ENCODE measurements at places on chromosomes 5 and 9.
A peak's percentile ranks its signal among the peaks of the same experiment; 100 is the strongest.

DNA sequence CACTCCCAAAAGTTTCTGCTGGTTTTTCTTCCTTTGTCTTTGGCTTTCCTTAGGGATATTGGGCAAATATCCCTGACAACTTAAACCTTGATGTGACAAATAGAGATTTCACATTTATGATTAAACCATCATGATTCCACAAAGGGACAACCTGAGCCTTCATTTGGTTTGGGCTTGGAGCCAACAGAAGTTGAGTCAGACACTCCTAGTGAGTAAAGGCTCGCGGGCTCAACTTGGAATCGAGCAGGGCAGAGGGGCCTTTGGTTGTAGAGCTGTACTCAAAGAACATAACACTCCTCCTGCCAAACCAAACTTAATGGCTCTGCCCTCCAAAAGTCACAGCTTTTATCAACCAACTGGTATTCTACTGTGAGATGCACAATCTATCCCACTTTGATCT is 290.2 kb upstream of the MAP3K1 start:
- no peak for DNase-seq

GRCh38 chr5:103232393-103232999 is 26.1 kb upstream of the MACIR start:
- peak; percentile 54 for DNase-seq

- no peak for DNase-seq
These were observed 26.3 kb downstream of the SLC31A1 start for GRCh38 chr9:113247640-113248039.

GRCh38 chr5:84218546-84218945 is 166.1 kb downstream of the EDIL3 start:
- DNase-seq = no peak

- DNase-seq = no peak
These were observed 275.7 kb downstream of the CSNK1G3 start for GRCh38 chr5:123787635-123788034.

DNA sequence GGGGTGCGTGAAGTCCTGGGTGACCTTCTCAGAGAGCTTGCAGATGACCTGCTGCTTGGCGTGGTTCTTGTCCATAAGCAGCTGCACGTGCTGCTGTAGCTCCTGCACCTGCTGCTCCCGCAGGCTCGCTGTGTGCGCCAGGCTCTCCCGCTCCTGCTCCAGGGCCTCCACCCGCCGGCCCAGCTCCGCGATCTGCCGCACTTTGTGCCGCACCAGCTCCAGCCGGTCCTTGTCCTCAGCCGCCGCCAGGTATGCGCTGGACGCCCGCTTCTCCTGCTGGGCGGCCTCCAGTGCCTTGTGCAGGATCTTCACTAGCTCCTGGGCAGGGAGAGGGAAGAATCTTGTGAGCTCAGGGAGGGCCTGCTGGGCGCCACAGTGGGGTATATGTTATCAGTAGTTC is 28.5 kb upstream of the CORO2A start:
- no peak for DNase-seq

DNA sequence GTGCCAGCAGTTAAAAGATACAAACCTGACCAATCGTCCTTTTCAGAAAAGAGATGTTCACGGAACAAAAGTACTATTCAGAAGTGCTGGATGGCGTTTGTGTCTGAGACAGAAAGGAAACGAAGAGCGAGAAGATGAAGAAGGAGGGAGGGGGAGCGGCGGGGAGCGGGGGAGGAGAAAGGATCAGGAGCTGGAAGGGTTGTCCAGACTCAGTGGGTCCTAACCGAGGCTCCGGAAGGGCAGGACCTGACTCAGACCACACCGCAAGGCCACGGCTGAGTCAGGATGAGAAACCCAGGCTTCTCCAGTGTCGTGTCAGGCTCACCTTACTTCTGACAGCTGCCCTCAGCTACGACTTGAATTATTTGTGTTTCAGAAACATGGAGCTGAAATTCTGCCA is 46.2 kb downstream of the PAX5 start:
- no peak for DNase-seq

- no peak for DNase-seq
These were observed 13.1 kb downstream of the PSD2 start for GRCh38 chr5:139808481-139809330.

DNA sequence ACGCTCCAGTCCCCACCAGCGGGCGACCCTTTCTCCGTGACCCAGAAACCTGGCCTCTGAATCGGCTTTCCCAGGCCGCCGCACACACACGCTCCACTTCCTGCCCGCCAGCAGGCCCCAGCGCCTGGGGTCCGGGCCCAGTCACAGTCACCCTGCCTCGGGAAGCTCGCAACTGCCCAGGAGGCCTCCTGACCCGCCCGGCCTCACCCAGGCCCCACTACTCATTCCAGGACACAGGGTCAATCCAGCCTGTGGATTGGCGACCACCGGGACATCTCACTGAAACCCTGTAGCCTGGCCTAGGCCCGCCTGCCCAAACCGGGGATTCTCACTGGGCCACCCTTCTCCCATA is 2.7 kb upstream of the IRX4 start:
- DNase-seq = no peak

DNA sequence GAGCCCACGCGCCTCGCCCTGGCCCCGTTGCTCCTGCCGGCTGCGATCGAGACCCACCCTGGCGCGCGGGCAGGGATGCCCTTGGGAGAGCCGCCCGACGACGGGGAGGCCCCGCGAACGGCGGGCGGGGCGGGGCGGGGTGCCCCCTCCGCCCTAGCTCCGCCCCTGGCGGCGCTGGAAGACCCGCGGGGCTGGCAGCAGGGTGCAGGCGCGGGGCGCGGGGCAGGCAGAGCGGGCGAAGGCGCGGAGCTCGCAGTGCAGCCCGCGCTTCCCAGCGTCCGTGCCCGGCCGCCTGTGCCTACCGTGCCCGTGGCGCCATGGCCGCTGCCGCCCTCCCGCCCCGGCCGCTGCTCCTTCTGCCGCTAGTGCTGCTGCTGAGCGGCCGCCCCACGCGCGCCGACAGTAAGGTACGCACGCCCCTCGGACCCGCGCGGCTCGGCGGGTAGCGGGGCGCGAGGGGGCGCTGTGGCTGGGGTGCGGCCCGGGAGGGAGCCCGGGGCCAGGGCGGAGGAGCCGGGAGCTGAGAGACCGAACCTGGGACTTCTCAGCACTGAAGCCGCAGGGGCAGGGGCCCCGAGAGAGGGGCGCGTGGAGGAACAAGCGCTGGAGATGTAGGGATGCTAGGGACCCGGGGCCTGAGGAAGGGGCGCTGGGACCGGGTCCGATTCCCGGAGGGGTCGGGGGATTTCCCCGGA is at the start of gene OLFML2A:
Gene OLFML2A, plus strand, starts transcription at position 180 of the 695 bp plus-strand sequence. Its CDS starts 138 bp downstream, at position 318.
- DNase-seq = no peak

DNA sequence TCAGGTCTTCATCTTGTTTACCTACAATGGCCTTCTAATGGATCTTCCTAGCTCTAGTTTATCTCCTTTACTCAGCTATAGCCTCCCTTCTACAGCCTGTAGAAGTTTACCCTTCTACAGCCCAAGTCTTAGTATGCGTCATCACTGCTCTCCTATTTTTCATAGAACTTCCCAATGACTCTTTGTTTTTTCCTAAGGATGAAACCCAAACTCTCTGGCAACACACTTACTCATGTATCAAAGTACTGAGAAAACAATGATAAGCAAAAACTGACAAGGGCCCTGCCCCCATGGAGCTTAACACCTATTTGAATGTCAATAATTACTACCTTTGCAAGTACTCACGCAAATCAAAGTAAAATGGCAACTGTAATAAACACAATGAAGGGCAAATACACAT is 33.7 kb downstream of the LEAP2 start:
- DNase-seq = no peak

DNA sequence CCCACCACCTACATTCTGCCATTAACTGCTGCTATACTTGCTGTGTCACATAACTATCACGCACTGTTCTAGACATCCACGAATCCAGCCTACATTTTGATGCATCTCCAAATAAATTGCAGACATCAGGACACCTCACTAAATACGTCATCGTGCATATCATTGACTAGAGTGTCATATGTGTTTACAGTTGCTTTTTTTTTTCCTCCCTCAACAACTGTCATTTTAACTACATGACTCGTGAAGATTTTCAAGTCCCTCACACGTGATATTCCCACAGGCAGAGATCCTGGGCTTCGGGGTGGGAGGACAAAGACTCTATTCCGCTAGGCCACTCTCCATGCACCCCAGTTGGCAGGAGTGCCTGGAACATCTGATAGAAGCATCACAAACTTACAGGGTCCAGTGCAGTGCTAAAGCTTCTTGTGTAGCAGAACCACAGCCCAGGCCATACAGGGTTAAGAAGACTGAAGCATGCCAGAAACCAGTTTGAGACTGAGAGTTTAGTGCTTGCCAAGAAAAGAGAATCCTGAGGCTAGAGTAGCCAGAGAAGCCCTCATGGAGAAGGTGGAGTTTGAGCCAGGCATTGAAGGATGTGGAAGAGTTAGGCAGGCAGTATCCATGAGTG is 1.1 kb downstream of the PCYOX1L start:
- no peak for DNase-seq

DNA sequence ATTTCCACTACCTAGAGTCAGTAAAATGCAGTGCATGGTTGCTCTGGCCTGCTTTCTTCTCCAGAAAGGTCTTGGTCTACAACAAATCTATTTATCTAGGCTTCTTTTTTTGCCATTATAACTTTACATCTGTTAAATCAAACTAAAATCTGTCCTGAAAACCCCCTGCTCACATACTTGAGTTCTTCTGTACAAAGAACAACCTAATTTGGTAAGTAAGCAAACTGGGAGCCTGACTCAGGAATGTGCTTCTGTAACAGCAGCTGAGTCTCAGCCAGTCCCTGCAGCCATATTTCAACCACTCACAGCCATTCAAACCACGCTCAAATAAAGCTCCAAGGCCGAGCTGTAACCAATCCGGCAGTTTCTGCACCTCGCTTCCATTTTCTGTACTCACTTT is 95.8 kb downstream of the PLPP1 start:
- DNase-seq = peak; percentile 67

DNA sequence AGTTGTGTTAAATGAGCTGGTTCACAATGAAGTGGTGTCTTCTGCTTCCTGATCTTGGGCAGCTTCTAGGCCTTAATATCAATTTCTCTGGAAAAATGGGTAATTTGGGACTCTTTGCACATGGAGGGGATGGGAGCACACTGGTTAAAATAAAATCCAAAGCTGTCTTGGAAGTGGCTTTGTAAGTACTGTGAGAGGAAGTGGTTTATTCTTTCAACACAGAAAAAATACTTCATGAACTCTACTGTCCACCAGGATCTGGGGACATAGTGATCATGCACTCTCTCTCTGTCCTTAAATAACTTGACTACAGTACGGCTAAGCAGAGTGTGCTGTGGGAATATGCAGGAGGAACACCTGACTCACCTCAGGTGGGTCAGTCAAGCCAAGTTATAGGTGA is 2.4 kb downstream of the PCYOX1L start:
- DNase-seq = no peak

DNA sequence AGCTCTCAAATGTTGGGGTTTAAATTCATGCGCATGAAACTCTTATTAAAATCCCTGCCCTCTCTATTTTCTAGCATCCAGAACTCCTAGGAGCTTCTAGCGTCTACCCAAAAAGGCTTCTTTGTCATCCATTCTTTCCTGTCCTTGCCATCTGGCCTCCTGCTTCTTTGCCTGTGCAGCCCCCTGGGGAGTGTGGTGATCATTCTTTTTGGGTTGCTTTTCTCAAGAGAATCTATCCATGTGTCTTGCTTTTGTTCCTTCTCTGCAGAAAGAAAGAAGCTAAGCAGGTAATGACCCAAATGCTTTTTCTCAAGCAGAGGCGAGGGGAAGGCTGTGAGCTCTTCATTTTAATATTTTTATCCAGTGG is 26.6 kb downstream of the SKP2 start:
- DNase-seq = no peak

DNA sequence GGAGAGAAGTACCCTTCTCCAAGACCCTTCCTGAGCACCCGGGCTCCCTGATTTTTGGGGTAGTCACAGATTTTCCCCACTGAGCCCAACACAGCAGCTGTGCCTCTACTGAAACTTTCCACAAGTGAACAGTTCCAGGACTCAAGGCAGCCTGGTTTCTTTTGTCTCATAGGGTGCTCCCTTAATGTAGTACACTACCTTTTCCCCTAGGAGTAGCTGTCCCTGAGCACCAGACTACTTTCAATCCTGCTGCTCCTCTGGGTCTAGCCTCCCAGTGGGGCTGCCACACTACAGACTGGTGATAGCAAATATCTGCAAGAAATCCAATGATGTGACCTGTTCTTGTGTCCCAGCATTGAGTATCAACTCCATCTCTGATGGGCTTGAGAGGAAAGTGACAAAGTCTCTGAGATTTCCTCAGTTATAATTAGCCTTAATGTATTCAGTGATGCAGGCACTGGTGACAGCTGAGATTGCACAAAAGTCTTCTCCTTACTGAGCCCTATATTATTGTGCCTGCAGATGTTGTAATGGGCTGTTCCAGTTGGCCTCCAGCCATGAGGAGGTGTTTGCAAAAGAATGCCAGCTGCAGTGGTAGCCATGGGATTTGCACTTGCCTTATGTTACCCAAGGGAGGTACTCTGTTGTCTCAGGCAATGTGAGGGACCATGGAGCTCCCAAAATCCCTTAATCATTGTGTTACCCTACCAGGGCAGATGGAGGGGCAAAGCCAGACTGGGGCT is 1802.5 kb downstream of the EFNA5 start:
- DNase-seq = no peak

- peak; percentile 59 for DNase-seq
These were observed 20.4 kb downstream of the ANKS6 start for GRCh38 chr9:98775831-98776441.
